Hematopoietic multipotent progenitor cell treated with erythropoietin and hydrocortisone succinate and interleukin-3 and kit ligand, for 6 days (in vitro differentiated cells): ENCODE measurements at places on chromosomes 12 and 14.

DNA sequence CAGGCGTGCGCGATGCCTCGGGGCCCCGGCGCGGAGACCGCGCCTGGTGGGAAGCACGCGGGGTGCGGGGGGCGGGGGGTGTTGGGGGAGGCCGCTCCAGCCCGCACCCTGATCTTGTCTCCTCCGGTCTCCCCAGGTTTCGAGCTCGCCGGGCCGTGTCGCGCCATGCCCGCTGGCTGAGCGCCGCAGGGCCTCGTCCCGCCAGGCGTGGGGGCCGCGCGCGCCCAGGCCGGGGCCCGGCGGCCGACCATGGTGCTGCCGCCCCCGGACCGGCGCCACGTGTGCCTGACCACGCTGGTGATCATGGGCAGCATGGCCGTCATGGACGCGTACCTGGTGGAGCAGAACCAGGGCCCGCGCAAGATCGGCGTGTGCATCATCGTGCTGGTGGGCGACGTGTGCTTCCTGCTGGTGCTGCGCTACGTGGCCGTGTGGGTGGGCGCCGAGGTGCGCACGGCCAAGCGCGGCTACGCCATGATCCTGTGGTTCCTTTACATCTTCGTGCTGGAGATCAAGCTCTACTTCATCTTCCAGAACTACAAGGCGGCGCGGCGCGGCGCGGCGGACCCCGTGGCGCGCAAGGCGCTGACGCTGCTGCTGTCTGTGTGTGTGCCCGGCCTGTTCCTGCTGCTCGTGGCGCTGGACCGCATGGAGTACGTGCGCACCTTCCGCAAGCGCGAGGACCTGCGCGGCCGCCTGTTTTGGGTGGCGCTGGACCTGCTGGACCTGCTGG is 2.4 kb downstream of the TMEM121 start:
- no peak for DNase-seq

GRCh38 chr14:99169776-99170356 is 102.1 kb downstream of the BCL11B start:
- no peak for DNase-seq

DNA sequence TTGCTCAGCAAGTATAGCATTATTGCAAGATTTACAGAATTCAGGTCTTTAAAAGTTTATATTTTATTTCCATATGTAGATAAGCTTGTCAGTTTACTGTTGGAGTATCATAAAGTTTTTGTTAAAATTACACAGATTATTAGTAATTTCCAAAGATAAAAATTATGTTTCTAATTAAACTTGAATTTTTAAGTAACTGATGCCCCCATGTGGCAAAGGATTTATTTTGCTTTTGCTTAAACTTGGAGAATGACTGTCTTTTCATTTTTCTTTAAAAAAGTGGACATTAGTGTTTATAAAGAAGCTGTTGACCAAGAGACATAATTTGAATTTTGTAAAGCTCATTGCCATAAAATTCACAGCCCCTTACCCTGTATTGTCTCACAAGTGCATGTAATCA is 45.8 kb downstream of the ETNK1 start:
- peak; percentile 34 for DNase-seq

DNA sequence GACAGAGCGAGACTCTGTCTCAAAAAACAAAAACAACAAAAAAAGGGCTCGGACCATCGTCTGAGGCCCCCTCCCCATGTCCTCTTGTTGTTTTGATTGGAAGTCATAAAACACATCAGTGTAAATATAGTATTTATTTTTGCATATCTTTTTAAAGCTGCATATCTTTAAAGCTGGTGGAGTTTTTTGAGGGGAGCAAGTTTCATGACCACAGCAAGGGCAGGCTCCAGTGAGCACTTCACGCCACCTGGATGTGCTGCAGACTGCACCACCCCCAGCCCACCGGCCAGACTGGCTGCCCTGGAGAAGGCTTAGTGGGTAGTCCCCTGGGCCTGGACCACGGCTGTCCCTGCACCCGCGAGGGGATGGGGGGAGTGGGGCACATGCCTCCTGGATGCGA is 11.9 kb upstream of the BCL7A start:
- no peak for DNase-seq

DNA sequence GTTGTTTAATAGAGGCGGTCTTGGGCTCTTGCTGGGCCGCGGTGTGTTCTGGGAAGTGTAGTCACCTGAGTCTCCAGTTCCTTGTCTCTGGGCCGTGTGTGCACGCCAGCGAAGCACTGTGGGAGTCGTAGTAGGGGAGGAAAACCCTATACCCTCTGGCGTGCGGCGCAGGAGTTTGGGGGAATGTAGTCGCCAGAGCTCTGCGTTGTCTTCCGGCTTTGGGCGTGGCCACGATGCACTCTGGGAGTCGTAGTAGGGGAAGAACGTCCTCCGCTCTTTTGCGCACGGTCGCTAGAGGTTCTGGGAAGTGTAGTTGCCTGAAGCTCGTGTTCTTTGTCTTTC is 726 bp upstream of the ZNF140 start:
- peak; percentile 99 for DNase-seq

GRCh38 chr14:89221109-89221810 is 195.8 kb downstream of the FOXN3 start:
- DNase-seq = peak; percentile 51
